ENCODE measurements at places on chromosomes 7 and 10. TPM values are rescaled to one million over a fixed set of nuclear protein-coding genes. Genes with fewer than 3 reads are reported as not detected.

Gene COL28A1
- not detected for total RNA-seq

Gene C10orf105
- total RNA-seq = 0.33 TPM

- no peak overlapping the region for H3K4me3 ChIP-seq
- H3K27ac ChIP-seq = no peak overlapping the region
- peaks cover 18% of the 10 kb centered on the region for H3K27me3 ChIP-seq
- H3K36me3 ChIP-seq = no peaks in the 10 kb centered on the region
- H3K4me1 ChIP-seq = peaks cover 9% of the 10 kb centered on the region
Observed at GRCh38 chr10:60820093-60820754, 41.9 kb downstream of the CDK1 start.

GRCh38 chr7:79653136-79653631, 199.7 kb upstream of the MAGI2 start:
- no peaks in the 10 kb centered on the region for H3K27me3 ChIP-seq
- no peaks in the 10 kb centered on the region for H3K36me3 ChIP-seq
- no peaks in the 10 kb centered on the region for H3K4me1 ChIP-seq
- no peak overlapping the region for H3K4me3 ChIP-seq
- H3K27ac ChIP-seq = no peak overlapping the region
- DNase-seq = no peak
